ENCODE measurements at places on chromosomes 1 and 21.

GRCh38 chr21:40618191-40618973 is 228.6 kb downstream of the DSCAM start:
- DNase-seq: no peak

DNA sequence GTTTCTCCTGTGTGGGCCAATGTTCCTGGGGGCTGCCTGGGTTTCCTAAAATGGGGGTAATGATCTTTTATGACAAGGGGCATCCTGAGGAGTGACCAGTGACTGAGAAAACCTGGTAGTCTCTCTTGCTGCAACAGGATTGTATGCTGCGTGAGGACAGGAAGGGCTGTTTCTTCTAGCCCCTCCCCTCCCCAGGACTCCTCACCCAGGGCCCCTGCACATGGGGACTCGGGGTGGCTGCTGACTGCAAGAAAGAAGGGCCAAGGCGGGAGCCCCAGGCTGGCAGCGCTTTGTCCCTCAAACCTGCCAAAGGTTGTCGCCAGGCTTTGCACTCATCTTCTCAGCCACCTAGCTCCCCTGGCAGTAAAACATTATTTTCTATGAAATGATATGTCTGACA is 442.4 kb downstream of the CAMTA1 start:
- no peak for DNase-seq

DNA sequence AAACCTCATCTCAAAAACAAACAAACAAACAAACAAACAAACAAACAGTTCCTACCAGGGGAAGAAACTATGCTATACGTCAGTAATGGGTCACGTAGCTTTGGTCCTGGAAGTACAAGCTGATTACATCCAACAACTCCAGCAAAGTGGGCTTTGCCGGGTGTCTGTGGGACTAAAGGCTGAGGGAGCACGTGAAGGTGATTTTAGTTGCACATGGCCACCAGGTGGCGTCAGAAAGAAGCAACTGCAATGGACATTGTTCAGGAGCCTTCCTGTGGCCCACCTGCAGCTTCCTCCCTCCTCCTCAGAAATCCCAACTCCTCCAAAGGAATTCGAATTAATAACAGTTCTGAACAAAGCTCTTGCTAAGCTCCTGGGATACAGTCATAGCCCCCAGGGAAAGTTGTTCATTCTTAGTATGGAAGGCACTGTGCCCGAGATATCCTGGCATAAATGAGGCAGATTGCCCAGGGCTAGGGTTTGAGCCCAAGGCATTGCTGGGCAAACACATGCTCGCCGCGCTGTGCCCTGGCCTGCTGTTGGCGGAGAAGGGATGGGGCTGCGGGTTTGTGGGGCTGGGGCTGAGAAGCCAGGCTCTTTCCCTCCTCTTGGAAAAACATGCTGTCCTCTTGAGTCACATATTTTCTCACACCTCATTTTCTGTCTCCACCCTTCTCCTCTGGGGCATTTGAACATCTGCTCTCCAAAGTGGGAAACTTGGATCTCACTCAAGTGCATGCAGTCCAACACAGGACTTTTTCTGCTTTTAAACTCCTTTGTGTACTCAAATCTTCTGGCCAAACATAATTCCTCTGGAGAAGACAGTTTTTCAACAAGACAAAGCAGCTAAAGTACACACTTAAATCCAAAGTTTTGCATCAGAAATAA is 28.6 kb downstream of the AKNAD1 start:
- peak; percentile 29 for DNase-seq

DNA sequence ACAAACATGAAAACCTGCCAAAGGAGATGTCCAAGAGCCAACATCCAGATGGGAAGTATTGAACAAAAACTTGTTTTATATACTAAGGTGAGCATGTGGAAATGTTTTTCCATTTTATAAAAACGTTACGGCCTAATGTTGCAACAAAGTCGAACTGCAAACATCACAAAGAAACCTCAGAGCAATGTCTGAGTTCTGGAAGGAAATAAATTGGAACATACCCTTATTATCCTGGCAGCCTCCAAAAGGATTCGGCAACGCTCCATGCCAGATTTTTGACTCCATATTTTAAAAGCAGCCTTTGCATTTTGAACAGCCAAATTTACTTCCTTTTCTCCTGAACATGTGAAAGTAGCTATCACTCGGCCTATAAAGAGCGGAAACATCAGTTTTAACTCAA is 3.3 kb downstream of the ALDH9A1 start:
- no peak for DNase-seq

GRCh38 chr1:3787745-3788605 is 8.3 kb downstream of the LRRC47 start:
- DNase-seq: no peak

- DNase-seq: no peak
Observed at GRCh38 chr1:61013189-61013945, 69.0 kb upstream of the NFIA start.

DNA sequence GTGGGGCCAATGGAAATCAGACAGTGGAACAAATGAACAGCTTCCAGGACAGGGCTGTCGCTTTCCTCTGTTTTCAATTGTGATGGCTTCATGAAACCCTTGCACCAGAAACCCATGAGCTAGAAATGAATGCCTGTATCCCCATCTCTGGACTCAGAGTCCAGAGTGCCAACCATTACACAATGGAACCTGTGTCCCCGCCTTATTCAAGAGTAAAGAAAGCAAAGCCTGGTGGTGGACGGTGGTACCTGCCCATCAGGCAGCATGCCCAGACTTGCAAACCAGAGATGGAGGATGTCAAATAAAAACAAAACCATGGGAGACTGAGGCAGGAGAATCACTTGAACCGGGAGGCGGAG is 4.4 kb upstream of the CAPN2 start:
- no peak for DNase-seq

DNA sequence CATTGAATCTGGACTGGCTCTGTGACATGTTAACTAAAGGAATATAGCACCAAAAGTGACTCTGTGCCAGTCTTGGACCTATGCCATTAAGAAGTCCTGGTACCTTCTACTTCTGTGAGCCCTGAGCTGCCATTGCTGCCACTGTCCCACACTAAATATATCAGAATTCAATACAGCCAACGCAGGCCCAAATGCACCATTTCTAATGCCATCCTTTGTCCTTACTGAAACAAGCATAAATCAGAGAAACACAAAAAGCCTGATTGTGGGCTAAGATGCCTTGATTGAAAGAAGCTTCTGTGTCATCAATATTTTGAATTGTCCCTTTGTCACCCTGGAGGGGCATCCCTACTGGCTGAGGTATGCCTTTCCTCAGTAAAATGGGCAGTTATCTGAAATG is 66.9 kb upstream of the NEK2 start:
- DNase-seq: no peak

DNA sequence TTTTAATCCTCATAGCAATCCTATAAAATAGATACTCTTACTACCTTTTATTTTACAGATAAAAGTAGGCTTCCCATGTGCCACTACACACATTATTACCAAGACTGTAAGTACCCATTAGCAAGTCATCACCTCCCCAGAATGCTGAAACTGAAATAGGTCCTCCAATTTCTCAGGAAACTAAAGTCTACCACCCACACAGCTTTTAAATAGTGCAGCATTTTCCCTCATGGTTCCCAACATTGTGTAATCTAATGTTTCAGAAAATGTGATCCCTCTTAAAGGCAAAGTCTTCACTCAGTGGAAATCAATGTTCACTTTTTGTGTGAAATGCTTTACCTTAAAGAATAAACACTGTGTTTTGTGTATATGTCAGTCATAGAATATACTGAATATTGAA is 356.5 kb downstream of the GPATCH2 start:
- no peak for DNase-seq

- DNase-seq: no peak
Observed at GRCh38 chr1:1080951-1081310, 6.8 kb upstream of the RNF223 start.

- DNase-seq: no peak
Observed at GRCh38 chr1:44786138-44786840, 1.7 kb downstream of the BEST4 start.

DNA sequence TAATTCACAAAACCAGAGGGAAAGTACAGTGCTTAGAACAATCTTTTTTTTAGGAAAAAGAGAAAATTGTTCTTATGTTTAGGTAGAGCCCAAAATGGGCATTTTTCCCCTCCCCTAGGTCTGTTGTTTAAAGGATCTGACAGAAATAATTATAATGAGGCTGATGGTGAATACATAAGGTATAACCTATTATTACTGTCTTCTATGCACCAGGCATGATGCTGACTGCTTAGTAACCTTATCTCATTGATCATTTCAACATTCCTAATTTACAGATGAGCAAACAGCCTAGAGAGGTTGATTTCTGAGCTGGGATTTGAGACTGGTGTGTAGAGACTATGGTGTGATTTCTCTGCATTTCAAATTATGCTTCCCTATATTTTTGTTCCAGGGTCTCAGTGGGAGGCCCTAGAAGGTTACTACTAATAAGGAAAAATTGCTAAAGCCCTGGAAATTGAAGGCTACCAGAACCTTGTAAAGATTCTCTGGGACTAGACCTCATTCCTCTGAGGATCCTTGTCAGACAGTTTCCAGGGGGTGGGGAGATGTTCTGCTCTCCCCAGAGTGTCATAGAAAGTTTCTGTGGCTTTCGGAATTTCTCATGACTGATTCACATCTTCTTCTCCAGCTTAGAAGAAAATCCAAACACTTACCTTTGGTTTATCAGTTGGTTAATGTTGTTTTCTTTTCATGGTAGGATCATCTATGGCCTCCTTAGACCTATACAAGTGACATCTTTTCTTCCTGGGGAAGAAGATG is 44.9 kb downstream of the ROR1 start:
- no peak for DNase-seq

DNA sequence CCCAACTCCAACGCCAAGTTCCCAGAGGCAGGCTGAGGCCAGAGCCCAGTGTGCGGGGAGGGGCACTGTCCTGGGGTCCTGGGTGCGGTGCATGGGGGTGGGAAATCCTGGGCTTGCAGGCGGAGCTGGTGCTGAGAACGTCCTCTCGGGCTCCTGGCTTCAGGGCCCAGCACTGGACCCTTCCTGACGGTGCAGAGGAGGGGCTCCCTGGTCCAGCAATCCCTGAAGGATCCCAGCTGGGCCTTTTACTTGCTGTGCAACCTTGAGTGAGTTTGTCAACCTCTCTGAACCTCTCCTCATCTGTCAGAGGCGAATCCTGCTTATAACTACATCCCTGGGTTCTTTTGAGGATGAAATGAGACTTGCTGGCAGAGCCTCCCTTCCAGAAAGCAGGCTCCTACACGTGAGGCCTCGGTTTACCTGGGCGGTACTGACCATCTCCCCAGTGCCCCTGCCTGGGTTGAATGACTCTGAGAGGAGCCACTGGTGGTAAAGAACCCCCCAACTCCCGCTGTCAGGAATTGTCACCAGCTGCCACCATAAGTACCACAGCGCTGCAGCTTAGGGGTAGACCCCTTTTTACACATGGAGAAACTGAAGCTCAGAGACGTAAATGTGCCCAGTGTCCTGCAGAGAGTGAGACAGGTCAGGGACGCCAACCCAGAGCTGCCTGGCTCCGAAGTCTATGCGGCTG is 77.3 kb downstream of the DHRS3 start:
- DNase-seq: no peak

DNA sequence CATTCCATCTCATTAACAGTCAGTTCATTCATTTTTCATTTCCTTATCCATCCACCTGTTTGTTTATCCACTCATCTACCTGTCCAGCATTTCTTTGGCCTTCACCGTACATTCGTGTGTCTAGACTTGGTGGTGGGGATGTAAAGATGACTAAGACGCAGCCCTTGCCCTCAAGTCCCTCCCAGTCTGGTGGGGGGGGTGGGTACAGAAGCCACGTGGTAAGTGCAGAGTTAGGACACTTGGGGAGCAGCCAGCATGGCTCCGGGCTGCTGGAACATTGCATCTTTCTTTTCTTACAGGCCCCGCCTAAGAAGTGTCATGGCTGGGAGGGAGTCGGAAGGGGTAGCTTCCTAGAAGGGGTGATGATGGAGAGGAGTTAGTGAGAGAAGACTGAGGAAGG is 17.2 kb downstream of the KIF26B start:
- no peak for DNase-seq

DNA sequence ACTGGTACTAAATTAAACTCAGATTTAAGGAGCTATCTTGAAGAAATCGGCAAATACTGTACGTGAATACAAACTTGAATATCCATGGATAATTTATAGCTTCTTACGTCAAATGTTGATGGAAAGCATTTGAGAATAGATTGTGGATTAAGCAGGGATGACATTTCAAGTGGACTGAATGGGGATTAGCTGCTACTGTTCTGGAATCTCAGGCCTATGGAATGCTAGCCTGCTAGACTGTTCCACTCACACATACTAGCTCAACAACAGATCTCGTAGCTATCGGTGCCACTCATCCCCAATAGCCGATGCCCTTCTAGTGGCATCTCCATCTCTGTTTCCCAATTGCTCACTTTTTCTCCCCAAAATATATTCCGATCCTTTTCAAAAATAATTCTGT is 62.0 kb upstream of the USP25 start:
- DNase-seq: no peak

DNA sequence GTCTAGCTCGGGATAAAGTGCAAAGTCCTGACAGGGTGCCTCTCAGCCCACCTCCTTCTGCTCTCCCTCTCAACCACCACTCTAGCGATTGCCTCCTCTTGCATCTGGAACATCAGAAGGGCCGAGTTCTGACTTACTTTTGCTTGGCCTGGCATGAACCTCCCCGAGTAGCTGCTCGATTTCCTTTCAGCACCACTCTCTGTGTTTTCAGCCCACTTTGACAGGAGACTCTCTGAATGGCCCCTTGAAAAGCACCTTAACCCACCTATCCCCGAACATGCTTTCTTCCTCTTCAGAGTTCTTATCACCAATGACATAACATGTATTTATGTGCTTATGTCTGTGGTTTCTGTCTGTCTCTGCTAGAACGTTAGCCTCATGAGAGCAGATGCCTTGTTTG is 225.8 kb upstream of the RUNX1 start:
- DNase-seq: no peak

- no peak for DNase-seq
Observed at GRCh38 chr1:169070958-169071357, 35.5 kb upstream of the ATP1B1 start.

- DNase-seq: no peak
Observed at GRCh38 chr1:16195518-16195905, 16.9 kb downstream of the ARHGEF19 start.

GRCh38 chr1:31924839-31925238 is 13.3 kb downstream of the PTP4A2 start:
- DNase-seq: no peak

GRCh38 chr1:7471836-7472235 is 299.3 kb upstream of the VAMP3 start:
- no peak for DNase-seq

- DNase-seq: no peak
Observed at GRCh38 chr1:206890125-206891060, 6.8 kb upstream of the IL24 start.

DNA sequence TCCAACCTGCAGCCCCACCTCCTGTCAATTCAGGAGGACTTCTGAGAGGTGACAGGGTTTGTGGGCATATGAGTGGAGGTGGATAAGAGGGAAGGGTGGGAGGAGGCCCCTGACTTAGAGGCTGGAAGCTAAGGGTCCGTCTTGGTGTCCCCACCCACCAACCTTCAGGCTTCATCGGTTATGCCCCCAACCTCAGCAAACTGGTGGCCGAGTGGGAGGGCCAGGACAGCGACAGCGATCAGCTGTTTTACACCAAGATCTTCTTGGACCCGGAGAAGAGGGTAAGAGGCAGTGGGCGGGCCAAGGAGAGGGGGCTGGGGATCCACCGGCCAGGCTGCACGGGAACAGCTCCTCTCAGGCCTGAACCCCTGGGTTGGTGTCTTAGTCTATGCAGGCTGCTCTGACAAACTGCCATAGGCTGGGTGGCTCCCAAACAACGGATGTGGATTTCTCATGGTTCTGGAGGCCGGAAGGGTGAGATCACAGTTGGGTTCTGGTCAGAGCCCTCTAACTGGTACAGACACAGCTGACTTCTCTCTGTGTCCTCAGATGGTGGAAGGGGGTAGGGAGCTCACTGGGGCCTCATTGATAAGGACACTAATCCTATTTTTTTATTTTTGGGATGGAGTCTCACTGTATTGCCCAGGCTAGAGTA is 18.1 kb downstream of the PLOD1 start:
- DNase-seq: no peak

Data from thoracic aorta (tissue), 2 donors.